Activated CD8-positive, alpha-beta memory T cell treated with anti-CD3 and anti-CD28 coated beads, Interleukin-2, amount 10 ng/mL, durations not matched to agents 7 days and 5 days (primary cell): ENCODE measurements at places on chromosomes 6 and 20. TPM values are rescaled to one million over a fixed set of nuclear protein-coding genes. Genes with fewer than 3 reads are reported as not detected.

DNA sequence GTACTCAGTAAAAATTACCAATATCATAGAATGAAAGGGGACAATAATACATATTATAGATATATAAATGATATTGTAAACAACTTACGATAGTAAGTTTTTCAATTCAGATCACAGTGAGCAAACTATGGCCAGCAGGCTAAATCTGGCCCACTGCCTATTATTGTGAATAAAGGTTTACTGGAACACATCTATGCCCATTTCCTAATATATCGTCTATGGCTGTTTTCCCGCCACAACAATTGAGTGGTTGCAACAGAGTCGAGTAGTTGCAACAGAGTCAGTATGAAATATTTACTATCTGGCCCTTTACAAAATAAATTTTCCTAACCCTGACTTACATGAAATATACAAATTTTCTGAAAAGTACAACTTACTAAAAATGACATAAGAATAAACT, 297.3 kb upstream of the KCNQ5 start:
- H3K4me1 ChIP-seq, result no peaks in the 10 kb centered on the region
- no peak overlapping the region for H3K27ac ChIP-seq
- no peak for DNase-seq
- no peaks in the 10 kb centered on the region for H3K36me3 ChIP-seq
- H3K27me3 ChIP-seq, result no peaks in the 10 kb centered on the region

DNA sequence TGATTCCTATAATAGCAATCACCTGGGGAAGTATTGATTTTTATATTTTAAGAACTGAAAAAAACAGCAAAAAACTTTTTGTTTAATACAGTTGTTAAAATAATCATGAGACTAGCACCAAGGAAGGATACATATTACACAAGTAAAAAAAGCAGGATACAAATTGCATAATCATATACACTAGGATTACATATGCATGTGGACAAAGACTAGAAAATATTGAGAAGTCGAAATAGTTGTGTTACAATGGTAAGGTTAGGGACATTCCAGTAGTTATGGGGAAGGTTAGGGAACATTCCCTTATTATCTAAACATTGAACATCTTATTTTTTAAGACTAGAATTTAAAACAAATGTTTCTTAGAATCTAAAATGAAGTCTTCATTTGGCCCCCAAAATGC, 9.5 kb downstream of the NUS1 start:
- no peak for DNase-seq
- H3K4me3 ChIP-seq, result no peak overlapping the region
- peaks cover 38% of the 10 kb centered on the region for H3K36me3 ChIP-seq
- peaks cover 18% of the 10 kb centered on the region for H3K4me1 ChIP-seq
- H3K27ac ChIP-seq, result no peak overlapping the region

- H3K4me1 ChIP-seq, result no peaks in the 10 kb centered on the region
- no peak for DNase-seq
- no peaks in the 10 kb centered on the region for H3K36me3 ChIP-seq
- no peak overlapping the region for H3K27ac ChIP-seq
- H3K4me3 ChIP-seq, result no peak overlapping the region
These were observed 599.4 kb upstream of the CITED2 start for GRCh38 chr6:139973669-139974344.

- H3K27ac ChIP-seq, result peak within 1 kb of the TSS; percentile 94
- H3K4me1 ChIP-seq, result peaks cover 92% of the 10 kb centered on the region
- peaks cover 22% of the 10 kb centered on the region for H3K36me3 ChIP-seq
- peaks cover 24% of the 10 kb centered on the region for H3K27me3 ChIP-seq
- peak within 1 kb of the TSS; percentile 89 for H3K4me3 ChIP-seq
These were observed at the start of gene LTA for GRCh38 chr6:31572041-31572911. Gene LTA, plus strand, starts transcription at chr6:31572289. Its CDS starts 454 bp downstream, at chr6:31572743.

HM13 gene
- 152 TPM for total RNA-seq

PNPLA1 gene
- not detected for total RNA-seq

LIN28B gene
- total RNA-seq, result not detected

FAM209A gene
- total RNA-seq, result 1.7 TPM
